ENCODE measurements at places on chromosomes 6 and 20.

DNA sequence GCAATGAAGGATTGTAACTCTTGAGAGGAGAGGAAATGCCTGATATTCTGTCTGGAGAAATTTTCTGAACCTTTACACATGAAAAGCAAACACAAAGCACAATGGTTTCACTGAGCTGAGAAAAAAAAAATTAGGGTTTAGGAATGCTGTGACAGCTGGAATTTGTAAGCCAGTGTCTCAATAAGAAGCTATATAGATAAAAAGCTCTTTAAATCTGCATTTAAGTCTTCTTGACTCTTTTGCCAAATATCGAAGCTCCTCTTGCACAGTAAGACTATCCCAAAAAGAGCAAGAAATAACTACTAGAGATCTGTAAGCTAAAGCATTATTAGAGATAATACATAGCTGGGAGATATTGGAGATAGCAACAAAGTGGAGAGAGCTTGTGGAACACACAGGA lies 1334.0 kb upstream of the CITED2 start:
- no peak for DNase-seq

DNA sequence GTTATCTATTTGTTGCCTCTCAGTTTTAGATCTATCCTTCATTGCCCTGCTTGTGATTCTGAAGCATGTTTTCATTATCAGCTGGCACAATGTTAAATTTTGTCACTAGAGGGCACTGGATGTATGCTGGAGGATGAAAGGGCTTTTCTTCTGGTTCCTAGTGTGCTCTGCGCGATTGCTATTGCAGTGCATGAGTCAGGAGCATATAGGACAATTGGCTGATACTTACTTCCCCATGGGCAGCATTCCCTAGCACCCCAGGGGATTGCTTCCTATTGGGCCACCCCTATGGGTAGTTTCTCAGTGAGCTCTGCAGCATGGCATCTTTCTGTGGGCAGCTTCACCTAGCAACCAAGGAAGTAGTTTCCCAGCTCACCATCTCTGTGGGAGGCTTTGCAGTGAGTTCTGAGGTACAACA lies 280.3 kb upstream of the SYNCRIP start:
- peak; percentile 30 for DNase-seq

DNA sequence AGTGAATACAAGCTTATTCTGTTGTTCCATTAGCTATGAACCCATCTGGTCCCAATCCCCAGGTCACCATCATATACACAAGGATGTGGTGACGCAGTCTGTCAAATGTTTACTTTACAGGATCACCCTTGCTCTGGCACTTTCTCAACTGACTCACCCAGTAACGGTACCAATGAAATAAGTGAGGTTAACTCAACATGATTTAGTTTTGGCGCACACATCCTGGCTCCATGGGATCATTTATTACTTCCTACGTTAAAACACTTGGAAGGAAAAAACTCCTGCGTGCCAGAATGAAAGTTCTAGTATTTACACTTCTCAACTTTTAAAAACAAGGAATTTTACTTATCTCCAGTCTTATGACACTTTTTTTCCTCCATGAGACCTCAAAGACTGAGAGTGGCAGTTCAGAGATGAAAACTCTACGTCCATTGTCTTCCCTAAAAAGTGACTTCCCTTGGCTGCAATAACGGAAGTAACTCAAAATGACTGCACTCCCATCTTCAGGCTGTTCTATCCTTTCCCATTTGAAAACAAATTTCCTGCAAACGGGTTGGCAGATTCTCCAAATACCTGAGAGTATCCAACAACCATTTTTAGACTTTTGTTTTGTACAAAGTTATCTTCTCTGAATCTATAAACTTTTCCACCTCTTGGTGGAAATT lies 15.9 kb downstream of the AGPAT4 start:
- no peak for DNase-seq

DNA sequence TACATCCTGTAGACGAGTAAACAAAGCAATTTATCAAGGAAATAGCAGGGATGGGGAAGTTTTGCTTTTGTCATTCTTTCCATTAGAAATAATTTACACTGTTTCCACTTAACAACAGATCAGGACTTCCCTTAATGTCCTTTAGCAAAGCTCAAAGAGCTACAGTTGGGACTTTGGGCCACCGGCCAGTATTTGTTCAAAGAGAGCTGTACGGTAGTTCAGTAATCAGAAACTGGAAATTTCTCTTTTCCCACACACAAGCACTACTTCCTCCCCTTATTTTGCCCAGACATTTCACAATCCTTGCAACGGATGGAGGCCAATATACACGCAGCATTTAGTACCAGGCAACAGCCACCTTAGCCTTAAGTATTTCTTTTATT lies 12.1 kb upstream of the HINT3 start:
- DNase-seq: no peak

GRCh38 chr6:158869826-158870648 lies 50.9 kb upstream of the EZR start:
- DNase-seq: no peak

DNA sequence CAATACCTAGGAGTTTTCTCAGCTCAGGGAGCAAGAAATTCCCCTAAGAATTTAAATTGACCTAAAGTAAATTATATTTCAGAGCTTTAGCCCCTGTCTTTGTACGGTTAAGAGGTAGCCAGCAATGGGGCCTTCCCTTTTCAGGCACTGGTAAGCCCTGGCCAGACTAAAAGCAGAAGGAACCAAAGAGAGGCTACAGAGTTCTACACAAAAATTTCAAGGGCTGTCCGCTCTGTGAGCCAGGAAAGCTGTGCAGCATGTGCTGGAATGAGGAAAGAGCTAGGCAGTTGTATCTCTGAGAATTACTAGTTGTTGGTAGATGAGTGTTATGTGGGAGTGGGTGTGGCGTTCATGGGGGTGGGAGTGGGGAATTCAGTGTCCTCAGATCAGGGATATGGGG lies 96.3 kb upstream of the MAFB start:
- DNase-seq: no peak

DNA sequence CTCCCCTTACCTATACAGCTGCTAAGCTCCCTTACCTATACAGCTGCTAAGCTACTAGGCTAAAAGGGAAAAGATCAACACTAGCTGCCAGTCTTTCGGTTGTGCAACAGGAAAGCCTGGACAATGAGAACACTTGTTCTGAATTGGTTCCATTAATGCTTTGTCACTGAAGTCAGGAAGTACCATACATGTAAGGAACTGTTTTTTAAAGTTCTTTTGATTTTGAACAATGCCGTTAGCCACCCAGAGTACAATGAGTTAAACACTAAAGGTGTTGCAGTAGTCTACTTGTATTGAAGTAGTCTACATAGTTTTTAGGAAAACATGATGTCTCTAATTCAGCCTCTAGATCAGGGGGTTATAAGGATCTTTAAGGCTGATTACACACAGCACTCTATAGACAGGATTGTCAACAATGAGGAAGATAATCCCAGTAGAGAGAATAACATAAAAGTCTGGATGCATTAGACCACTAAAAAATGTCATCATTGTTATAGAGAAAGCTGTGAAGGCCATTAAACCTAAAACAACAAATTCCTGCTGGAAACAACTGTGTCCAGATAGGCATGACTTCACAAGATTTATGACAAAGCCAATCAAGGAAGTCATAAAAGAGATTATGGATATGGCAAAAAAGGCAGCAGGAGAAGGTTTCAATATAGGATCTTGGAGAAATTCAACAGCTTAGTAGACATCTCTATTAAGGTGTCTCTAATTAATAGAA lies 306.3 kb downstream of the PHF3 start:
- DNase-seq: no peak

- no peak for DNase-seq
Observed at GRCh38 chr6:152351742-152352141, 285.4 kb downstream of the SYNE1 start.

- no peak for DNase-seq
Observed at GRCh38 chr6:34393966-34394305, 1.5 kb upstream of the NUDT3 start.

- DNase-seq: no peak
Observed at GRCh38 chr6:44176762-44177509, 18.3 kb downstream of the CAPN11 start.

GRCh38 chr6:147108259-147108910 lies 95.8 kb upstream of the STXBP5 start:
- no peak for DNase-seq

- no peak for DNase-seq
Observed at GRCh38 chr6:44918671-44919296, 409.3 kb upstream of the RUNX2 start.

GRCh38 chr20:57654363-57654997 lies 34.3 kb upstream of the ZBP1 start:
- peak; percentile 32 for DNase-seq

GRCh38 chr6:112802144-112802543 lies 455.0 kb downstream of the RFPL4B start:
- DNase-seq: no peak

DNA sequence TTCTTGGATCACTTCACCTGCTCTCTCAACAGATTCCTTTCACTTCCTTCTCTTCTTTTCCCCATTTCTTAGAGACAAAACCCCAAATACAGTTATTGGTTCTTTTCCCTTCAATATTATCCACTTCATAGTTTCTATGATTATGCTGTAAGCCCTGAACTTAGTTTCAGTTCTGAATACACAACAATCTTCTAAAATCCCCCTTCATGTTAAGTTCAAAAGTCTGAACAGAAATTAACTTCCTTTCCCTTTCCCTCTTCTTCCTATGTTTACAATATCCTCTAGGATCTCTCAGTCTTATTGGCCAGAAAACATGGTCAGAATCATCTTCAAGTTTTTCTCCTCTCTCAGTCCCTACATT lies 57.7 kb downstream of the OGFRL1 start:
- DNase-seq: no peak

DNA sequence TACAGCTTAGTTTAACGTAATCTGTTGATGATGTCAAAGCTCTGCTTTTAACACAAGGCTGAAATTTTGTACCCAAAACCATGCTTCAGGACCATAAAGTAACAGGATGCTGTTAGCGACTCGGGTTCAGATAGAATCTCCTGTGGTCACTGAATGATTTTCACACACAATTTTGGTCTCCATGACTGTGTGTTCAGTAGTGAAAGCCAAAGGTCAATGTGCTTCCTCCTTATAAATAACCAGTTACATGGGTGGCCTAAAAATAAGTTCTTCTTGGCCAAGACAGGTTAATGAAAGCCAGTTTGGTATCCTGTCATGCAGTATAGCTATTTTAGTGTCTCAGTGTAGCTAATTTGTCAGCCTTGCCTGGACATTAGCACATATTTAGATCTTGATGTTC lies 19.1 kb upstream of the LOC128125822 start:
- no peak for DNase-seq

GRCh38 chr6:118706702-118707101 lies 55.3 kb upstream of the CEP85L start:
- no peak for DNase-seq

- DNase-seq: no peak
Observed at GRCh38 chr6:73560182-73560732, 39.4 kb upstream of the EEF1A1 start.

GRCh38 chr20:22446613-22447446 lies 137.5 kb downstream of the FOXA2 start:
- DNase-seq: no peak

GRCh38 chr6:127686084-127686483 lies 109.1 kb downstream of the C6orf58 start:
- DNase-seq: no peak

DNA sequence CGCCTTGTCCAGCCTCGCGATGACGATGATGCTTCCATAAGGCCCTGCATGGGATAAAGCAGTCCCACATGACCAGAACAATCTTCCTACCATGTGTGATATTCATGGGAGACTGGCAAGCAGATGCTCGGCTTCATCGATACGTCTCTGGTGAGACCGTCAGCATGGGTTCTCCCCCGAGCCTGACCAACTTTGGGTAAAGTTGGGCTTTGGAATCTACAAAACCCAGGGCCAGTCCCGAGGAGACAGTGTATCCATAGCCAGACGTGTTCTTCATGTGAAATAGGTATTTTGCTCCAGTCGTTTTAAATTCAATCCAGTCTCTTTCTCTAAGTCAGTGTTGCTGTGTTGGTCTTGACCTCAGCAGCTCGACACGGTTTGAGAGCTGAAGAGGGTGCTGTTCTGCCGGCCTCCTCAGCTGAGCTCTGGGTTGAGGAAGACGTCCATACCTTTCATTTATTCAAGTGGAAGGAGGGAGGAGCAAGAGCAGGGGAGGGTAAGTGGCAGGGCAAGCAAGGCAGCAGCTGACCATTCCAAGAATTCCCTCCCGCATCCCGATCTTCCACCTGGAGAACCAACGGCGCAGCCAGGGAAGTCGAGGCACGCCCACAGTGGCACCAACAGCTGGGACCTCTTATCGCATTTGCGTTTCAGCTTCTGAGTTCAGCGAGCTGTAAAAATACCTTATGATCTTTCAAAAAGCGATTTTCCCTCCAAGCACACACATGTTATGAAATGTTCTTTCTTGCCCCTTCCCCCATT lies 64.0 kb upstream of the THBS2 start:
- DNase-seq: no peak

- DNase-seq: peak; percentile 16
Observed at GRCh38 chr6:30880698-30881252, 3.5 kb upstream of the DDR1 start.

DNA sequence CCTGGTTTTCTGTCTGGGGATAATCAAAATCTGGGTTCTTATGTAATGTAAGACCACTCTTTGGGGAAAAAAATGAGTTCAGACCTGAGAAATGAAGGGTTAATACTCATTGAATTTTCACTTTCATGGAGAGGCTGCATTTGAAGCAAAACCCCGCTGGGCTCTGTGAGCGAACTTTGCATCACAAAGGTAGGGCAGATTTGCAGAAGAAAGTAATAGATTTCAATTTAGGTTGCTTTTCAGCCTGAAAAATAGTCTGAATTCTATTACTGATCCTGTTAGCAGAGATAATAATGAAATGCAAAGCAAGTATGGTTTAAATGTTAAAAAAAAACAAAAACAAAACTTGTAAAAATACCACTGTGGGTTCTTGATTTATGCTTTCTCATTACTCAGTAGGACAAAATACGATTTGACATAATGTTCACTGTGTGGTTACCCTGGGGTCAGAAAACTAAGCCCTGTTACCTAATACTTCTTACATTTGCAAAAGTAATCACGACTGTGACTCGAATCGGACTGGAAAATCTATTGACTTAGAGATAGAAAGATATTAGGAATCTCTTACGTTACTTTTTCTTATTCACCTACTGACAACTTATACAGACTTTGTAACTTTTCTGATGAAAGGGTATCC lies 72.2 kb downstream of the UST start:
- DNase-seq: no peak

DNA sequence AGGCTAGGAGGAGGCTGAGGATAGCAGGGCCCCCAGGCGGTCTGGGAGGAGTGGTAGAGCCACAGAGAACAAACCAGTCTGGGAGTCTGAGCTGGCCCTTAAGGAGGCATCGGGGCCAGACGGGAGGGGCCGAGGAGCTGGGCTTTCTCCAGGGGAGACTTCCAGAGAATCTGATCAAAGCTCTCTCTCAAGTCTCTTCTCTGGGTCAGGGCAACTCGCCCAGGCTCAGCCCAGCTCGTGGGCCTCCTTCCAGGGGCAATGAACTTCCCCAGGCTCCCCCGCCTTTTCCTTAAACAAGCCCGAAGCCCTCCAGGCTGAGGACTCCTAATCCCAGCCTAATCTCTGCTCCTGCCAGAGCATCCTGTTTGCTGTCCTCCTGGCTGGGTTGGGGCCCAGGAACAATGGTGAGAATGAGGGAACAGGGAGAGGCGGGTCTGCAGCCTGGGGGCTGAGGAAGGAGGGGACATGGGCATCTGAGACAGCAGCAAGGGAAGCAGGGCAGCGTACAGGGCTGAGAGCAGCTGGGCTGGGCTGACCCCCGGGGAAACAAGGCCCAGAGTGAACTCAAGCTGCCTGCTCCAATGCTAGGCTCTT lies 173.6 kb downstream of the ANKRD60 start:
- no peak for DNase-seq
